NCI-H2081 treated with DMSO at 0.1 percent for 48 hours (cell line): ENCODE measurements at places on chromosomes 12 and 14.

GRCh38 chr14:81222126-81222525 is 1.4 kb upstream of the GTF2A1 start:
- no peak for DNase-seq

GRCh38 chr14:93299866-93300265 is 33.0 kb downstream of the BTBD7 start:
- DNase-seq: no peak

DNA sequence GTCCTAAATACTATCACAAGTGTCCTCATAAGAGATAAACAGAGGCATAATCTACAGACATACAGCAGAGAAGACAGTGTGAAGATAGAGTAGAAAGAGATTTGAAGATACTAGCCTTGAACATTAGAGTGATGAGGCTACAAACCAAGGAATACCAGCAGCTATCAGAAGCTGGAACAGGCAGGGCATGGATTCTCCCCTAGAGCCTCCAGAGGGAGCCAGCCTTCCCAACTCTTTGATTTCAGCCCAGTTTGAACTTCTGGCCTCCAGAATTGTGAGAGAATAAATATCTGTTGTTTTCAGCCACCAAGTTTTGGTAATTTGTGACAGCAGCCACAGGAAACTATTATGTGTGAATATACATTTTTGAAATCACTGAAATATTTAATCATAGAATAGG is 47.2 kb downstream of the CCDC91 start:
- no peak for DNase-seq

GRCh38 chr12:109892748-109893147 is 7.3 kb upstream of the TCHP start:
- DNase-seq: no peak

- DNase-seq: no peak
Observed at GRCh38 chr12:105141320-105141922, 33.9 kb downstream of the WASHC4 start.

DNA sequence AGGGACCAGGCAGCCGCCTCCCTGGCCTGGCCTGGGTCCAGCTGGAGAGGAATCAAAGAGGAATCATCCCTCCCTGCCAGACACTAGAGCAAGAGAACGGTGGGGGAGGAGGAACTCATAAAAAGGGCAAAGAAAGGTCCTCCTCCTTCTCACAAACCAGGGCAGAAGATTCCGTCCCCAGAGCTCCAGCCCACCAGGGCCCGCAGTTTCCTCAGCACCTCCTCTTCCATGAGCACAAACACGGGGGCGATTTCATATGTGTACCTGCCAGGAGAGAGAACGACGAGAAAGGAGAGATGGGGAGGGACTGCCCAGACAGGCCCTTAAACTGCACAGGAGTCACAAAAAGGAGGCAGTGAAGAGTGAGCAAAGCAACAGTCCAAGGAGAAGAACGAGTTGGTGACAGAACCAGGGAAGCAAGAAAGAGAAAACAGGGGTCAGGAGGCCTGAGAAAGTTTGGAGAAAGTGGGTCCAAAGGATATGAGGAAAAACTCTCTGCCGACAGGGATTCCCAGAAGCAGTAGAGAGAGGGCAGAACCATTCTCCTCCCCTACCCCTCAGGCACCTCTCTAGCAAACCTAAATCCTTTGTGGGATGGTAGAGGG is 8.7 kb upstream of the ZNF740 start:
- no peak for DNase-seq

DNA sequence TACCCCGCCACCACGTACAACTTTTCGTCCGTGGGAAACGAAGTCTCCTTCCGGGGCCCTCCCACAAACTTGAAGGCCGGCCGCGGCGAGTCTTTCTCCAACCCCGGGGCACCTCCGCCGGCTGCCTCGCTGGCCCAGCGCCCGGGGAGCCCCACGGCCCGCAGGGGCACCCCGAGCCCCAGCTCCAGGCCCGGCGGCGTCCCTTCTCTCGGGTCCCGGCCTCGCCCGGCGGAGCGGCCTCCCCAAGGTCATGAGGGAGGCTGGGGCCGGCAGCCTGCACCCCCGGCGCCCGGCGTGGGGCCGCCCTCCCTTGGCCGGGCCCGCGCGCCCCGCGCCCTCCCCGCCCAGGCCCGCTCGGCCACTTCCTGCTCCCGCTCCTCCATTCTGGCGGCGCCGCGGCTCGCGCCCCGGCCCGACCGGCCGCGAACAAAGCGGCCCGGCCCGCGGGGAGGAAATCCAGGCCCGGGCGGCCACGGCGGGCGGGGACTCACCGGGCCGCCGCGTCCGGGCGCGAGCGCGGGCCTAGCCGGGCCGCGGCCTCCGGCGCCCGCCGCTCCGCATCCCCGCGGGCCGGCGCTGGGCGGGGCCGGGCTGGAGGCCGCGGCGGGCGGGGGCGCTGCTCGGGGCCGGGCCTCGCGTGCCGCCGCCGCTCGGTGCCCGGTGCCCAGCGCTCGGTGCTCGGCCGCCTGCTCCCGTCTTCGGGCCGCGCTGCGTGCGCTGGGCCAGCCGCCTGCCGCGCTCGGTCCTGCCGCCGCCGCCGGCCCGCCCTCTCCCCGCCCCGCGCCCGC is at the start of gene AKT1:
Gene AKT1, minus strand, starts transcription at position 756 of the 788 bp plus-strand sequence. CDS start 3,105 bp downstream, outside the sequence.
- DNase-seq: no peak

DNA sequence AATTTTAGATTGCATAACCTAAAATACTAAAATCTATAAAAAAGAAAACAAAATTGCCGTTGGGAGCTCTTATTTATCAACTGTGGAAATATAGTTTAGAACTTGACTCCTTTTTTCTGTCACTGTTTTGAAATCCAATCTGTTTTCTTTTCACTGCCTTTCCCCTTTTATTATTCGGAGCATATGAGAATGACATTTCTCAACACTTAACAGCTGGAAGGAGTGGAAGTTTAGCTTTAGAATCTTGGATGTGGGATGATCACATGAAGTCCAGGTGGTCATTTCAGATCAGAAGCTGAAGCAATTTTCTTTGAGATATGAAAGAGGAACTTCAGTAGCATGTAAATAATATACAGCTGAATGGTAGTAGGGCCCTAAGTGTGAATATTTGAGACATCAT is 16.7 kb downstream of the TRHDE start:
- no peak for DNase-seq

- DNase-seq: no peak
Observed at GRCh38 chr14:55352201-55352600, 59.4 kb downstream of the ATG14 start.

- DNase-seq: no peak
Observed at GRCh38 chr12:104955703-104956102, 2.4 kb downstream of the SLC41A2 start.

- DNase-seq: no peak
Observed at GRCh38 chr14:22084393-22085281, 411.0 kb upstream of the OR4E1 start.
